ENCODE measurements at places on chromosomes 6 and 20. TPM values are rescaled to one million over a fixed set of nuclear protein-coding genes. Genes with fewer than 3 reads are reported as not detected.
A peak's percentile ranks its signal among the peaks of the same experiment; 100 is the strongest.

CPXM1 gene
- 0.76 TPM for total RNA-seq

STMND1 gene
- not detected for total RNA-seq

PRSS16 gene
- 0.98 TPM for total RNA-seq

OPRM1 gene
- not detected for total RNA-seq

SLA2 gene
- total RNA-seq: 62.0 TPM

CBFA2T2 gene
- 13.2 TPM for total RNA-seq

SLC25A27 gene
- total RNA-seq: not detected

EPHA7 gene
- not detected for total RNA-seq

LST1 gene
- 66.6 TPM for total RNA-seq

PRPH2 gene
- total RNA-seq: not detected

- peaks cover 12% of the 10 kb centered on the region for H3K36me3 ChIP-seq
- H3K27ac ChIP-seq: no peak overlapping the region
- H3K27me3 ChIP-seq: no peaks in the 10 kb centered on the region
- DNase-seq: no peak
Measured at GRCh38 chr6:157134402-157135047, 188.8 kb downstream of the TMEM242 start.

- peaks cover 7% of the 10 kb centered on the region for H3K4me1 ChIP-seq
- no peak overlapping the region for H3K4me3 ChIP-seq
- H3K36me3 ChIP-seq: no peaks in the 10 kb centered on the region
- H3K27ac ChIP-seq: no peak overlapping the region
- DNase-seq: peak; percentile 13
Measured at GRCh38 chr6:165884813-165885765, 222.0 kb upstream of the PDE10A start.

- H3K36me3 ChIP-seq: no peaks in the 10 kb centered on the region
- no peak overlapping the region for H3K27ac ChIP-seq
- no peaks in the 10 kb centered on the region for H3K4me1 ChIP-seq
- DNase-seq: no peak
Measured at GRCh38 chr6:163627274-163628062, 212.9 kb downstream of the QKI start.

DNA sequence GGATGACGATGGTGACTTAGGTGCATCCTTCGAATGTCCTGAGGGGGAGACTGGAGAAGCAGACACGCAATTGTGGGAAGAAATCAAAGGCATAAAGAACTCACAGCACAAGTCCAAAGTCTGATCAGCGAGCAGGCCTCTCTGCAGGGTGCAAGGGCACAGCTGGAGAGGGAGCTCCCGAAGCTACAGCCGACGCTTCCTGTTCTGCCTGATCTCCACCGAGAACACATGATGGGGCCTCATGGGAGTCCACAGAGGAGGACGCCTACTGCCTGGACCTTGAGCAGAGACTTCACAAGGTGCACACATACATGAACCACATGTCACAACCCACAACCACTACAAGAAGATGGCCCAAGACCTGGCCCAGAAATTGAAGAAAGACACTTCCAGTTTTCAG is 51.4 kb downstream of the RIN2 start:
- H3K4me3 ChIP-seq: no peak overlapping the region
- no peak overlapping the region for H3K27ac ChIP-seq
- no peak for DNase-seq
- no peaks in the 10 kb centered on the region for H3K27me3 ChIP-seq
- no peaks in the 10 kb centered on the region for H3K36me3 ChIP-seq
- no peaks in the 10 kb centered on the region for H3K4me1 ChIP-seq

GRCh38 chr6:144174006-144174405 is 23.7 kb downstream of the STX11 start:
- H3K27ac ChIP-seq: no peak overlapping the region
- H3K36me3 ChIP-seq: peaks cover 54% of the 10 kb centered on the region

- peaks cover 33% of the 10 kb centered on the region for H3K4me1 ChIP-seq
- H3K27ac ChIP-seq: no peak overlapping the region
Measured at GRCh38 chr6:43706788-43707187, 19.2 kb upstream of the MRPS18A start.

- H3K4me1 ChIP-seq: no peaks in the 10 kb centered on the region
- no peak overlapping the region for H3K4me3 ChIP-seq
- no peaks in the 10 kb centered on the region for H3K36me3 ChIP-seq
Measured at GRCh38 chr20:8721098-8721497, 347.8 kb upstream of the PLCB4 start.

- no peaks in the 10 kb centered on the region for H3K36me3 ChIP-seq
- H3K27ac ChIP-seq: no peak overlapping the region
- H3K4me3 ChIP-seq: no peak overlapping the region
- peaks cover 6% of the 10 kb centered on the region for H3K27me3 ChIP-seq
- peaks cover 9% of the 10 kb centered on the region for H3K4me1 ChIP-seq
- DNase-seq: no peak
Measured at GRCh38 chr6:108710030-108710429, 138.2 kb upstream of the ARMC2 start.

DNA sequence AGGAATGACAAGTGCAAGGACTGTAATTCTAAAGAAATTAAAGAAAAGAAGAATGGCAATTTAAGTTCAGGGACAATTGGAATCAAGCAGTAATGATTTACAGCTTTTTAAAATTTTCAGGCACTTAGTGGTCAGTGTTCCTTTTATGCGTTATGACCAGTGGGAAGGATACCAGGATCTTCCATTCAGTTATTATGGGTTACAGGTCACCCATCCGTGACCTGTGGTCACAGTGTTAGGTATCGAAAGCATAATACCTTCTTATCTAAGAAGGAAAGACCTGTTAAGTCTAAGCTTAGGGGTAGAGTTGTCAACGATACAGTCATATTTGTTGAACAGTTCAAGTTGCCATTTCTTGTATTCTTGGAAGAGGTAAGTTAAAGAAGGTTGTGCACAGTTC is 253.8 kb downstream of the LAMA2 start:
- no peaks in the 10 kb centered on the region for H3K4me1 ChIP-seq
- H3K36me3 ChIP-seq: no peaks in the 10 kb centered on the region
- no peak overlapping the region for H3K4me3 ChIP-seq
- H3K27ac ChIP-seq: no peak overlapping the region
- peaks cover 2% of the 10 kb centered on the region for H3K27me3 ChIP-seq

- DNase-seq: no peak
- H3K36me3 ChIP-seq: no peaks in the 10 kb centered on the region
- peaks cover 18% of the 10 kb centered on the region for H3K27me3 ChIP-seq
Measured at GRCh38 chr20:63225082-63225454, 9.1 kb upstream of the YTHDF1 start.

GRCh38 chr6:26170181-26170580 is 83.0 kb downstream of the HFE start:
- peaks cover 61% of the 10 kb centered on the region for H3K4me1 ChIP-seq
- no peak for DNase-seq
- H3K36me3 ChIP-seq: peaks cover 6% of the 10 kb centered on the region
- peak overlapping the region; percentile 85 for H3K4me3 ChIP-seq

GRCh38 chr6:137805622-137806021 is 61.4 kb upstream of the TNFAIP3 start:
- no peak for DNase-seq
- H3K4me1 ChIP-seq: peaks cover 59% of the 10 kb centered on the region
- no peak overlapping the region for H3K27ac ChIP-seq
- no peak overlapping the region for H3K4me3 ChIP-seq
- peaks cover 7% of the 10 kb centered on the region for H3K36me3 ChIP-seq
- no peaks in the 10 kb centered on the region for H3K27me3 ChIP-seq

DNA sequence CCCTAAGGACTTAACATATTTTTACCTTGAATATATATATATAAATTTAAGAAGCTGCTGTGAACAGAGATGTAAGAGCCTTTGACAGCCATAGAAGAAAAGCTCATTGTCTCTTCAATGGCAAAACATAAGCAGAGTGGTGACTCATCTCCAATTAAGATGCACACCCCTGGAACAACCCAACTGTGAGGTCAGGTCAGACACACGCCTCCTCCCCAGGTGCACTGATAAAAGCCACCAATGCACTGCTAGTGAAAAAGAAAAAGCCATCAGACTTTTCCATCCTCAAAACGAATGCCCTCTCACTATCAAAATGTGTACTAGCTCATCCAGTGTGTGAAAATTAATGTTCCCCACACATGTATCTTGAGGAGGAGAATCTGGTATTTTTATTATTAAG is 100.1 kb downstream of the SMLR1 start:
- no peak for DNase-seq
- H3K36me3 ChIP-seq: no peaks in the 10 kb centered on the region
- H3K27me3 ChIP-seq: no peaks in the 10 kb centered on the region
- H3K4me1 ChIP-seq: no peaks in the 10 kb centered on the region
- H3K4me3 ChIP-seq: no peak overlapping the region
- no peak overlapping the region for H3K27ac ChIP-seq

DNA sequence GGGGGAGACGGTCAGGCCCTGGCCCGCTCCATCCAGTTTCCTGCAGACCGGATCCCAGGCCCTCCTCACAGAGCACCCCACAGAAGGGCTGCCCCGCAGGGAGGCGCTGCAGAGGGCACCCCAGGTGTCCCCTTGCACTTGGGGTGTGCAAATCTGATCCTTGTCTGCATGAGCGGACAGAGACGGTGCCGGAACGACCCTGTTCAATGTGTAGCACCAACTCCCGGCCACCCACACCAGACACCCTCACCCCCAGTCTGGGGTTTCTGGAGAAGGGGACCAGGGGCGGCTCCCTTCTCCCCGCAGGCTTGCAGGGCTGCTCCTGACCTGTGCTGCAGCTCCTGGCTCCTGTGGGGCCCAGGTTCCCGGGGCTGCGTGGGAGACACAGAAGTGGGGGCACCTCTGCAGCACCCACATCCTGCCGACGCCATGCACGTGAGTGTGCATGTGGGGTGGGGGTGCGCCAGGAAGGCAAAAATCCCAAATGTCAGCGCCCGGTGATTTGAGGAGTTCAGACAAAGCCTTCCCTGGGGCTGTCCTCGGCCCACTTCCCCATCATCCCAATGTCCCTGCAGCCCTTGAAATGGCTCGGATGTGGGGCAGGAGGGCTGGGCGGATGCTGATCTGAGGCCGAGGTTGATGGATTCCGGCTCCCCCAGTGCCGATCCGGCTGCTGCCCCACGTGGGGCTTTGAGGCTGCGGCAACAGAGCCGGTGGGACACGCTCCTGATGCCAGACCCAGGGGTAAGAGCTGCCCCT is 85.3 kb upstream of the BHLHE23 start:
- H3K4me1 ChIP-seq: no peaks in the 10 kb centered on the region
- no peak overlapping the region for H3K4me3 ChIP-seq
- H3K36me3 ChIP-seq: no peaks in the 10 kb centered on the region
- no peak overlapping the region for H3K27ac ChIP-seq
- no peak for DNase-seq

GRCh38 chr6:106874481-106874880 is 100.0 kb downstream of the CD24 start:
- DNase-seq: no peak
- no peak overlapping the region for H3K27ac ChIP-seq
- H3K36me3 ChIP-seq: no peaks in the 10 kb centered on the region
- H3K27me3 ChIP-seq: peaks cover 2% of the 10 kb centered on the region

DNA sequence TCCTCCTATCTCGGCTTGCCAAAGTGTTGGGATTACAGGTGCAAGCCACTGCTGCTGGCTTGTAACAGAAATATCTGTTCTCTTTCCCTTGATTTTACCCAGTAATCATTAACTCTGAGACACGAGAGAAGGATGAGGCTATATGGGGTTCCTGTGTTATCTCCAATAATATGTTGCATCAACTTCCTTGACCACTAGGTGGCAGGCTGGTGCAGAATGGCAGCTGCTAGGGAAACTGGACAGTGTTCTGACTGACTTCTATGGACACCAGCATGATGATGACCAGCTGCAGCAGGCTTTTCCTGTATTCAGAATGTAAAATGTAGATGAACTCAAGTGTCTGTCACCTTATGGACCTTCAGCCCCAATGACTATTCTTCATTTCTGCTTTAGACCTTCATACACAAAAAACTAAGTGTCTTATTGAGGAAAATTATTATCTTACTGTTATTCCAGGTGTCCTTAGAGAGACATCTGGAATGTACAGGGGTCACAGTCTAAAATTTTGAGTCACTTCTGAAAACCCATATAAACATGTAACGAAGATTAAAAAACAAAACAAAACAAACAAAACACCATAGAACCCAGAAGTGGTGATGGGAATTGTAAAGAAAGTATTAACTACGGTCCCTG is 20.4 kb upstream of the CD109 start:
- H3K4me3 ChIP-seq: no peak overlapping the region
- DNase-seq: peak; percentile 57
- peaks cover 6% of the 10 kb centered on the region for H3K4me1 ChIP-seq

- no peaks in the 10 kb centered on the region for H3K27me3 ChIP-seq
- no peak overlapping the region for H3K27ac ChIP-seq
- no peaks in the 10 kb centered on the region for H3K4me1 ChIP-seq
- no peak overlapping the region for H3K4me3 ChIP-seq
- peaks cover 17% of the 10 kb centered on the region for H3K36me3 ChIP-seq
Measured at GRCh38 chr6:118853408-118853807, 40.5 kb upstream of the ASF1A start.

GRCh38 chr20:58161192-58161591 is 67.3 kb downstream of the ANKRD60 start:
- no peak overlapping the region for H3K4me3 ChIP-seq
- H3K4me1 ChIP-seq: no peaks in the 10 kb centered on the region
- H3K27me3 ChIP-seq: peaks cover 2% of the 10 kb centered on the region

DNA sequence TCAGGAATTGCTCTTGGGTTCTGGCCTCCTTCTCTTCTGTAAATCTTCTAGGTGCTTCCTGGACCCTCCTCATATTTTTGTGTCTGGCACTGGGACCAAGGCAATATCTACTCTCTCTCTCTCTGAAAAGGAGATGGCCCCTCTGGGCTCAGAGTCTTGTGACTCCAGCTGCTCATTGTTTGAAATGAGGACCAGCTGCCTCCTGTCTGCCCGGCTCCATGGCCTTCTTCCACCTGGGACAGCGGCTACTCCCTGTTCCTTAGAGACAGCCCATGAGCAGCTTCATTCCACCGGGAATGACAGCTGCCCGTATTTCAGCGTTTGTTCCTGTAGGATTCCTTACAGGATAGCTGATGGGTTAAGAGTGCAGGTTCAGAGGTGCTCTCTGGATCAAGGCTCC is 2.9 kb downstream of the TGM3 start:
- peaks cover 7% of the 10 kb centered on the region for H3K4me1 ChIP-seq
- no peak overlapping the region for H3K27ac ChIP-seq
- H3K4me3 ChIP-seq: no peak overlapping the region
- no peak for DNase-seq
- H3K36me3 ChIP-seq: no peaks in the 10 kb centered on the region
- H3K27me3 ChIP-seq: no peaks in the 10 kb centered on the region

- no peaks in the 10 kb centered on the region for H3K36me3 ChIP-seq
- H3K4me3 ChIP-seq: no peak overlapping the region
- no peaks in the 10 kb centered on the region for H3K4me1 ChIP-seq
- no peak overlapping the region for H3K27ac ChIP-seq
- DNase-seq: no peak
- H3K27me3 ChIP-seq: peaks cover 9% of the 10 kb centered on the region
Measured at GRCh38 chr6:142380626-142381025, 78.8 kb downstream of the ADGRG6 start.

- H3K4me3 ChIP-seq: no peak overlapping the region
- no peak for DNase-seq
- H3K4me1 ChIP-seq: no peaks in the 10 kb centered on the region
- no peak overlapping the region for H3K27ac ChIP-seq
- H3K27me3 ChIP-seq: no peaks in the 10 kb centered on the region
Measured at GRCh38 chr6:98335594-98335993, 498.8 kb upstream of the POU3F2 start.

GRCh38 chr6:139290787-139291311 is 949 bp downstream of the TXLNB start:
- H3K27ac ChIP-seq: peak overlapping the region; percentile 98
- peaks cover 7% of the 10 kb centered on the region for H3K36me3 ChIP-seq
- peak; percentile 36 for DNase-seq
- peaks cover 2% of the 10 kb centered on the region for H3K27me3 ChIP-seq
- H3K4me3 ChIP-seq: peak overlapping the region; percentile 67
- peaks cover 72% of the 10 kb centered on the region for H3K4me1 ChIP-seq

- peaks cover 2% of the 10 kb centered on the region for H3K36me3 ChIP-seq
- peak overlapping the region; percentile 49 for H3K27ac ChIP-seq
- peaks cover 17% of the 10 kb centered on the region for H3K4me1 ChIP-seq
- no peak for DNase-seq
Measured at GRCh38 chr20:3383878-3384495, 23.5 kb downstream of the DNAAF9 start.

Data from activated T-helper 1 cell treated with anti-CD3 and anti-CD28 coated beads, Interleukin-12 subunit alpha, Interleukin-12 subunit beta, Interleukin-2, Interleukin-4 antibody, amounts not matched to agents 30 ng/mL and 10 ng/mL and 1 ng/mL, durations not matched to agents 14 hours and 24 hours and 36 hours (primary cell).